ENCODE measurements at places on chromosomes 16 and 17.

GRCh38 chr17:48293319-48294019 is 136.5 kb downstream of the SKAP1 start:
- DNase-seq = peak; percentile 34

GRCh38 chr17:68731465-68731864 is 130.3 kb upstream of the FAM20A start:
- no peak for DNase-seq

- DNase-seq = no peak
Observed at GRCh38 chr17:45660474-45660873, 123.6 kb upstream of the CRHR1 start.

DNA sequence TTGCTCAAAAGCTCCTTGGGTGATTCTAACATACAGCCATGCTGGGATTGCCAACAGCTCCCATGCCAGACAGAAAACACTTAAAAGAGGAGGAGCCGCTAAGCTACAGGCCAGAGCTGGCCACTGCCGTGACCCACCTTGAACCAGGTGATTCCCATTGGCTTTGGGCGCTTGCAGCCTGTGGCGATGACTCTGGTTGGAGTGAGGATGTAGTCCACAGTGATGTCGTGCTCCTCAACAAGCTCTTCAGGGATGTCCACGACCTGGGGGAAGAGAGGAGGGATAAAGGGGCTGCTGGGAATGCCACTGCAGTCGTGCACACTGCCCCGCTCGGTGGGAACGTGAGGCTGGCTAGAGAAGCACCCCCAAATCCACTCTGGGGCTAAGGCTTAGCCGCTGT is 13.5 kb downstream of the MTHFSD start:
- no peak for DNase-seq

DNA sequence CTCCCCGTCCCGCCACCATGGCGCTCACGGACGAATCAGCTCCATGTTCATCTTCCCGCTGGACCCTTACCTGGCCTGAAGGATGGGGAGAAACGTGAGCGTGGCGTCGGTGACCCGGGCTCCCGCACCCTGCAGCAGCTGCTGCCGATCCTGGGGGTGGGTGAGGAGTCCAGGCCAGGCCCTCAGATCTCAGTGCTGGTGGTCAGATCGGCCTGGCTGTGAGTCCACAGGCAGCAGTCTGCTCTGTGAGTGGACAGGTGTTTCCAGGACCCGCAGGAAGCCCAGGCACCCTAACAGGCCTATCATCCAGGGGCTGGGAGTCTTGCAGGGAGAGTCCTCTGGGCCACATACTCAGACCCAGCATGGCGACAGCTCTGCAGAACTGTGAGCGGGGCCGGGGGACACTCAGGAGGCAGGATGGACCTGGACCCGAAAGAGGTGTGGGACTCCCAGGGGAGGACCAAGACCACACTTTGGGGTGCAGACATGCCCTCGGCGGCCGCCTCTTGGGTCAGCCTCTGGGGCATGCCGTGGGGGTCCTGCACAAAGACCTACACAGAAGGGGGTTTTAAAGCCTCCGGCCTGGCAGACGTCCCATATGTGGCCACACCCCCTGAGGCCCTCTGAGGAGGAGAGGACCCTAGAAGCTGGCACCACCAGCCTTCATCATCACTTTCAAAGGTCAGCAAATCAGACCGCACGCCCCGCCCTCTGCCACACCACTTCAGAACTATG is 27.2 kb upstream of the ZNF469 start:
- no peak for DNase-seq

DNA sequence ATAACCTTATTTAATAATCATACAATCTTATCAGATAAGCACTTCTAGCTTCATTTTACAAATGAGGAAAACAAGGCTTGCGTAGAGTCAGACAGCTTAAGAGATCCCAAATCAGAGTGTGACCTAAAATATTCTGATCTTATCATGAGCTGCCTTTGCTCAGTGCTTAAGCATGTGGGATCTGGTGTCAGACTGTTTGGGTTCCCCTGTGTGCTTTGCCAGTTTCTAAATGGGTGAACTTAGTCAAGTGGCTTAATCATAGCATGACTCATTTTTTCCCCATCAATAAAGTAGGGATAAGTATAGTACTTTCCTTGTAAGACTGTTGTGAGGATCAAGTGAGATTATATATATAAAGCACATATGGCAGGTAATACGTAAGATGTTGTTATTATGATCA is 612.6 kb upstream of the C16orf82 start:
- DNase-seq = no peak

- peak; percentile 52 for DNase-seq
Observed at GRCh38 chr17:55641676-55642081, 81.0 kb downstream of the TMEM100 start.

GRCh38 chr16:3771513-3771912 is 54.2 kb upstream of the TRAP1 start:
- DNase-seq = no peak

- DNase-seq = no peak
Observed at GRCh38 chr17:83031321-83031945, 48.0 kb upstream of the METRNL start.

DNA sequence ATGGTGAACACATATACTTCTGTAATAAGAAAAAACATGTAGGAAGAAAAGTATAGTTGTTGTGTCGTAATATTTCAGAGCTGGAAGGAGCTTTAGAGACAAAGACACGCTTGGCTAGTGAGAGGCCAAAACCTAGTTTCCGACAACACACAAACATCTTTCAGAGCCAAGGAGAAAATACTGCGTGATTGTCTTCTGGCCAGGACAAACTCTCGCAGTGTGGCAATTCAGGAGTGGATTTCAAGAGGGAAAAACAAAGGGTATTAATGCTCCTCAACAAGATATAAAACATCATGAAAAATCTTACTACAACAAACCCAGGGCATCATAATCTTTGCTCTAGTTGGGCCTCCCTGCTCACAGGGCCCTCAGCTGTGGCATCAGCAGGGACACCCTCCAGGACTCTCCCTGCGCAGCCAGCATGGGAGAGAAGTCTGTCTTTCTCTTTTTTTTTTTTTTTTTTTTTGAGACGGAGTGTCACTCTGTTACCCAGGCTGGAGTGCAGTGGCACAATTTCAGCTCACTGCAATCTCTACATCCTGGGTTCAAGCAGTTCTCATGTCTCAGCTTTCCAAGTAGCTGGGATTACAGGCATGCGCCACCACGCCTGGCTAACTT is 66.4 kb downstream of the CYB5B start:
- no peak for DNase-seq

DNA sequence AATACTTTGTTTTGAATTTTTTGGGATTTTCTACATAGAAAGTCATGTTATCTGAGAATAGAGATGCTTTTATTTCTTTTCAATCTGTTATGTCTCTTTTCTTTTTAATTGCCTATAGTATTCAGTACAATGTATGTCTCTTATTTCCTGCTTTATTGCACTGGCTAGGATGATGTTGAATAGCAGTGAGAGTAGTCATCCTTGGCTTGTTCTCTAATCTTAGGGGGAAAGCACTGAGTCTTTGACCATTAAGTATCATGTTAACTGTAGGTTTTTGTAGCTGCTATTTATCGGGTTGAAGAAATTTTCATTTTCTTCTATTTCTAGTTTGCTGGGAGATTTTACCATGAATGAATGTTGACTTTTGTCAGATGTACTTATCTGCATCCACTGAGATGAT is 10.0 kb upstream of the ABCA3 start:
- DNase-seq = no peak

GRCh38 chr16:11744075-11744470 is 1.4 kb upstream of the TXNDC11 start:
- DNase-seq = no peak

GRCh38 chr16:61233713-61234112 is 802.5 kb downstream of the CDH8 start:
- no peak for DNase-seq

- no peak for DNase-seq
Observed at GRCh38 chr17:3167574-3167973, 29.7 kb upstream of the OR1A2 start.

GRCh38 chr16:78275420-78275819 is 176.0 kb downstream of the WWOX start:
- no peak for DNase-seq

- peak; percentile 74 for DNase-seq
Observed at GRCh38 chr17:41666708-41667279, 21.9 kb upstream of the EIF1 start.

DNA sequence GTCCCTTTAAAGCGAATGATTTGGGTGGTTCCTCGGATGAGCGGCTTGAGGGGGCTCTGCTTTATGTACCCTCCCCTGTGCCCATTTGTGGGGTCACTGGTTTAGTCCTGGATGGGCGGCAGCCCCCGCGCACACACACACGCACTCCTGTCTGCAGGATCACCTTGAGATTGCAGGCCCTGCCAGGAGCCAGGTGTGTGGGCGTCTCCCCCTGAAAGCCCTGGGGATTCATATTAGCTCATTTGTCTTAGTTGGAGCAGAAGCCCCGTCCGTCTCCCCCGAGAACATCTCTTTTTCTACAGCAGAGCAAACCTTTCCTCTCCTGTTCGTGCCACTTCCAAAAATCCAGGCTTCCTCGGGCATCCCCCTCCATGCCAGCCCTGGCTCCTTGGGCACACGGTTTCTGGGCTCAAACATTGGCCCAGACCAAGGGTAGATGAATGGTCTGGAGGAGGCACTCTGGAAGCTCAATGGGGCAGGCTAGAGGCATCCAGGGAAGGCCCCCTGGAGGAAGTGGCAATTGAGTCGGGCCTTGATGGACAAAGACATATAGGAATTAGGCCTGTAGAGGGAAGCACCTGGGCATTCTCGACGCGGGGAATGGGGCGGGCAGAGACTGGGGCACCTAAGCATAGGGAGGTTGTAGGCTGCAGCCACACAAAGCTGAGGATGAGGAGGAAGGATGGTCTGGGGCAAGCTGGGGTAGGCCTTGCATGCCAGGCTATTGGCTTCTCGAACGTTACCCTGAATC is 218.5 kb upstream of the GSE1 start:
- DNase-seq = no peak
